Stimulated activated memory B cell treated with anti-CD40 and anti-IgM and Interleukin-4, amounts not matched to agents 10 μg/mL and 1 μg/mL and 100 μg/mL, for 72 hours (primary cell): ENCODE measurements at places on chromosomes 12 and 14.

- H3K27ac ChIP-seq: no peak overlapping the region
- no peaks in the 10 kb centered on the region for H3K36me3 ChIP-seq
- H3K27me3 ChIP-seq: no peaks in the 10 kb centered on the region
- H3K4me3 ChIP-seq: no peak overlapping the region
- no peak for ATAC-seq
- H3K4me1 ChIP-seq: no peaks in the 10 kb centered on the region
These were observed 149.1 kb downstream of the NTF3 start for GRCh38 chr12:5581019-5581418.

DNA sequence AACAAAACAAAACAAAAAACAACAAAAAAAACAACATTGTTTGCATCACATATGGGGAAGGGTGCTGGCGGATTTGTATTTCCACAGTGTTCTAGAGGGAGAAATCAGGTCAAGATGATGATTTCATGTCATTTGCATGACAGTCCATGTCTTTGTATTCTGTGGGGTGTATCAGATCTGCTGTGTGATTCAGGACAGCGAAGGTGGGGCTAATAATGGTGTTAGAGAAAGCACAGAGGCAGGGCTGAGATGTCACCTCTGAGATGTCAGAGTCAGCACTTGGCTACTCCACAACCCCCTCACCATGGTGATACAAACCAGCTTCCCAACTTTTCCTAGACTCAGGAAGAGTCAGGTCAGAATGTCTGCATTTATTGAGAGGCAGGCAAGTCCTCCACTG, 543.2 kb downstream of the BCL11B start:
- no peak overlapping the region for H3K27ac ChIP-seq
- H3K4me3 ChIP-seq: no peak overlapping the region
- no peaks in the 10 kb centered on the region for H3K27me3 ChIP-seq
- no peaks in the 10 kb centered on the region for H3K36me3 ChIP-seq

GRCh38 chr14:24279301-24280186, 8.1 kb upstream of the RABGGTA start:
- peaks cover 12% of the 10 kb centered on the region for H3K36me3 ChIP-seq
- peak; percentile 92 for ATAC-seq
- no peaks in the 10 kb centered on the region for H3K27me3 ChIP-seq
- peak overlapping the region; percentile 38 for H3K4me3 ChIP-seq

DNA sequence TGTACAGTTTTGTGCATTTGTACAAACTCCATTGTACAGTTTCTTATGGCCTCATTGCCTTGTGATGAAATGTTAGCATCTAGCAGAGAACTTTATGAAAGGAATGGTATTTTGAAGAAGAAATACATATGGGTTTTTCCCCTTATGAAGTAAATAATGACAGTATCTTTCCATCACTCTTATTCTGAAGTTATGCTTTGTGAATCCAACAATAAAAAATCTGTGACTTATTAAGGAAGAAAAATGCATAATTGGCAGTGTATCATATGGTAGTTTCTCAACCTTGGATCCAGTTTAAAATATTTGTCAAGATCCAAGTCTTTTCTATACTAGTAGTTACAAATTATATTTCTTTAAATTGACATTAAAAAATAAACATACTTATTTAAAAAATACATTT, 859.1 kb upstream of the FLRT2 start:
- H3K4me3 ChIP-seq: no peak overlapping the region
- no peak for ATAC-seq
- no peaks in the 10 kb centered on the region for H3K4me1 ChIP-seq
- no peak overlapping the region for H3K27ac ChIP-seq
- H3K36me3 ChIP-seq: no peaks in the 10 kb centered on the region

- no peaks in the 10 kb centered on the region for H3K4me1 ChIP-seq
- H3K36me3 ChIP-seq: no peaks in the 10 kb centered on the region
- peak; percentile 16 for ATAC-seq
- H3K4me3 ChIP-seq: no peak overlapping the region
These were observed 192.9 kb downstream of the C12orf75 start for GRCh38 chr12:105523164-105524057.

GRCh38 chr14:75497191-75497590, 25.1 kb upstream of the BATF start:
- peaks cover 72% of the 10 kb centered on the region for H3K4me1 ChIP-seq
- H3K27ac ChIP-seq: peak overlapping the region; percentile 85
- no peaks in the 10 kb centered on the region for H3K36me3 ChIP-seq
- no peaks in the 10 kb centered on the region for H3K27me3 ChIP-seq

DNA sequence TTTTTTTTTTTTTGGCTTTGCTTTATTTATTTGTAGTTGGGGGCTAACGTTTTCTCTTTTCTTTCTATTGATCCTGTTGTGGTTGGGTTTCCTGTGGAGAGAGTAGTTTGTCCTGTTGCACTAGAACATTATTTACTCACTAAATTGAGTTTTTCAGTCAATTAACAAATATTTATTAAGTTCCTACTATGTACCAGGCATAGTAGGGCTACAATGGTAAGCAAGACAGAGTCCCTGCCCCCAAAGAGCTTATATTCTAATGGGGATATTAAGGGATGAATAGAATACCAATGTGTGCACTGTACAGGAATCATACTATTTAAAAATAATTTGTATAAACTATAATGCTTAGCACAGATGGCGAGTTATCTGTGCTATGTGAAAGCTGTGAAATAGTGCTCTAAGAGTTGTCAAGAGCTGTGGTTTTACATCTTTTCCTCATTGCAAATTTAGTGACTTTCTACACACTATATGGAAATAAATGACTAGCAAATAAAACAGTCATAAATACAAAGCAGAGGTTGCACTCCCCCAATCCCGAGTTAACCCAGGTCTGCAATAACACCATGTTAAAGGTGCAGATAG, 94.9 kb downstream of the GPR135 start:
- H3K36me3 ChIP-seq: peaks cover 25% of the 10 kb centered on the region
- H3K27ac ChIP-seq: no peak overlapping the region
- H3K27me3 ChIP-seq: no peaks in the 10 kb centered on the region
- no peak for ATAC-seq

- no peak overlapping the region for H3K27ac ChIP-seq
- no peaks in the 10 kb centered on the region for H3K27me3 ChIP-seq
- ATAC-seq: no peak
- peaks cover 49% of the 10 kb centered on the region for H3K36me3 ChIP-seq
These were observed 86.8 kb downstream of the RFLNA start for GRCh38 chr12:124381456-124382296.

- H3K27me3 ChIP-seq: no peaks in the 10 kb centered on the region
- H3K4me3 ChIP-seq: no peak overlapping the region
- no peak overlapping the region for H3K27ac ChIP-seq
- H3K36me3 ChIP-seq: no peaks in the 10 kb centered on the region
- H3K4me1 ChIP-seq: peaks cover 5% of the 10 kb centered on the region
- no peak for ATAC-seq
These were observed 6.5 kb upstream of the LGALS3 start for GRCh38 chr14:55122440-55122986.

DNA sequence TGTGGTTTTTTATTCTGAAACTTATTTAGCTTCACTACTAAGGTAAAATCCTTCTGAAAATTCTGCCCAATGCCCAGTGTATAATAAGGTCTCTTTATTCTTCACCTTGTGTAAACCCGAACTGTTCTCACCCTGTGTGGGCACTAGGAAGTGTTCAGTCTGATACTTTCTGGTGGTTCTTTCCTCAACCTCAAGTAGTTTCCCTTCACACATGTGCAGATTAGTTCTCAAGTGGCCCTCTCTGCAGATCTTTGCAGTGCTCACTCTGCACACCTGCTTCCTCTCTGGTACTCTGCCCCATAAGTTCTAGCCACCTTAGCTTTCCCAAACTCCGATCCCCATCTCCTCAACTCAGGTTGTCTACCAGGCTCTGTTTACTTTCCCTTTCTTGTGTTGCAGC, 61.6 kb downstream of the RAD51B start:
- peak overlapping the region; percentile 38 for H3K27ac ChIP-seq
- peaks cover 7% of the 10 kb centered on the region for H3K4me1 ChIP-seq
- no peaks in the 10 kb centered on the region for H3K36me3 ChIP-seq
- H3K4me3 ChIP-seq: no peak overlapping the region
- no peaks in the 10 kb centered on the region for H3K27me3 ChIP-seq

DNA sequence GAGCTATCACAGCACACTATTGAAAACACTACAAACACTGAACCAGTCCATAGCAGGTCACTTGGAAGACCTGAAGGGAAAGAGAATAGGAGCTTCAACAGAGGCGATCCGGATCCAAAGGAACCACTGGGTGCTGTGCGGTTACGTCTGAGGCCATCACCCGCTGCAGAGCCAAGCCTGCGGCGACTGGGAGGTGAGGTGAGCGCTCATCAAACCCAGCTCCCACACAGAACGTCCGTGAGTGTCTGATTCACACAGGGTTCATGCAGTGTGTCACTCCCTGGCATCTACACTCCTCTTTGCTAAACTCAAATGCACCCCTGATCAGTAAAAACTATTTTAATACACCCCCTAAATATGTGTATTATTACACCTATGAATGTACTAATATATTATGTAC, 64.1 kb downstream of the TMEM132D start:
- ATAC-seq: no peak
- H3K27me3 ChIP-seq: no peaks in the 10 kb centered on the region
- H3K4me3 ChIP-seq: no peak overlapping the region
- no peaks in the 10 kb centered on the region for H3K36me3 ChIP-seq
- H3K4me1 ChIP-seq: no peaks in the 10 kb centered on the region
- H3K27ac ChIP-seq: no peak overlapping the region

- no peak overlapping the region for H3K27ac ChIP-seq
- H3K4me1 ChIP-seq: no peaks in the 10 kb centered on the region
- ATAC-seq: peak; percentile 10
- H3K36me3 ChIP-seq: no peaks in the 10 kb centered on the region
- H3K27me3 ChIP-seq: peaks cover 11% of the 10 kb centered on the region
These were observed 48.1 kb upstream of the BCL11B start for GRCh38 chr14:99320105-99320572.

DNA sequence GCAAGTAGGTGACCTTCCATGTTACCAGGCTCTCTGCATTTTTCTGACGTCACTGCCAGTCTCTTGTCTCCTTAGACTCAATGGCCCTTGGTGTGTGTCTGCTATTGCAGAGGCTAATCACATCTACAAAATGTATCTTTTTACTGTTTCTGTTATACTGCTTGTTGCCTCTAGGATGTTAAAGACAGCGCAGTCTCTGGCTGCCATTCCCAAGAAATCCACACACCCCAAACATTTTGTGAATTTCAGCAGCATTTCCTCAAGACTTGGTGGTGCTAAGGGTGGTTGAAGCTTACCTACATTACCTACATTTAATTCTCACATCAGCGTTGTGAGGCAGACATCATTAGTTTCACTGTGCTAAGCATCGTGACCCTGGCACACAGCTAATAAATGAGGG, 87.2 kb downstream of the C12orf75 start:
- H3K4me1 ChIP-seq: no peaks in the 10 kb centered on the region
- no peak overlapping the region for H3K27ac ChIP-seq
- no peak overlapping the region for H3K4me3 ChIP-seq
- H3K36me3 ChIP-seq: no peaks in the 10 kb centered on the region

- H3K4me1 ChIP-seq: no peaks in the 10 kb centered on the region
- ATAC-seq: no peak
- H3K27me3 ChIP-seq: no peaks in the 10 kb centered on the region
- no peak overlapping the region for H3K27ac ChIP-seq
- H3K36me3 ChIP-seq: no peaks in the 10 kb centered on the region
These were observed 378.4 kb downstream of the CCDC91 start for GRCh38 chr12:28568704-28569103.

- no peak overlapping the region for H3K4me3 ChIP-seq
- no peak for ATAC-seq
- H3K27me3 ChIP-seq: no peaks in the 10 kb centered on the region
- H3K36me3 ChIP-seq: peaks cover 16% of the 10 kb centered on the region
- peaks cover 50% of the 10 kb centered on the region for H3K4me1 ChIP-seq
These were observed 12.7 kb downstream of the CPSF6 start for GRCh38 chr12:69252033-69252432.

DNA sequence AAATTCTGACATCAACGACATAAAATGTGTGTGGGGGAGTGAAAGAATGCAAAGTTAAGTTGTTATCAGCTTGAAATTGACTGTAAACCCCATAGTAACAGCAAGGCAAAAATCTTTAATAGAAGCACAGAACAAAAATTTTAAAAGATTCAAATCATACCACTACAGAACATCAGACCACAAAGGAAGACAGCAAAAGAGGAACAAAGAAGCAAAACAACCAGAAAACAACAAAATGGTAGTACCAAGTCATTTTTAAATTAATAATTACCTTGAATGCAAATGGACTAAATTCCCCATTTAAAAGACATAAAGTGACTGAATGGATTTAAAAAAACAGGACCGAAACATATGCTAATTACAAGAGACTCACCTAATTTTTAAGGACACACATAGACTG, 31.3 kb downstream of the A2M start:
- H3K27me3 ChIP-seq: peaks cover 24% of the 10 kb centered on the region
- no peak overlapping the region for H3K27ac ChIP-seq
- H3K36me3 ChIP-seq: peaks cover 16% of the 10 kb centered on the region
- no peak for ATAC-seq

DNA sequence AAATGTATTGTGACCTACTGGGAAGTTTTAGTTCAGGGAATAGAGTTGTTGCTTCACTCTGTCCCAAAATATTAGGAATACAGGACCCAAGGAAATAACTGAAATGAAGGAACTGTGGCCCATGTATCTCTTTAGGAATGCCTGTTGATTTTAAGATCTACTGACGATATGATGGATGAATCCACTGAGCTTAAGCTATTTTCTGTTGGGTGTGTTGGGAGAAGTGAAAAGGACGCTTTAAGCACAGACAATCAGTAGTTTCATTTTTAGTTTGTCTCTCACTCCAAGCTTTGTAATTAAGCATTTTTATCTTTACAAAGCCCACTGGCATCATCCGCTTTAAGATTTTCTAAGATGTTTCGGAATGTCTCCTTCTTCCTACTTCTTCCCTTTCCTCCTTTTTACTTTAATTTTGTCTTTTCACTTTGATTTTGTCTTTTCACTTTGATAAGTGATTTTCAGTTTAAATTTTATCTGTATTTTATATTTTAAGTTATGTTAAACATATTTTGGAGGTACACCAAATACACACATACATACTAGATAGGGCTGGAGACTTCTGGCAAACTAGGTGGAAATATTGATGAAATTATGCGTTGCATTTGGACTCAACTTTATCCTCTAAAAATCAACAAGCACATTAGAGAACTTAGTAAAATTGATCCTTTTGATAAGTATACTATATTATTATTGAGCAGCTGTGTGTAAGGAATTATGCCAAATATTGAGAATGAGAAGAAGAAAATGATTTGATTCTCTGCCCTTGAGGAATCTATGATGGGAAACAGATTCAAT, 52.3 kb upstream of the USP44 start:
- no peak overlapping the region for H3K27ac ChIP-seq
- no peaks in the 10 kb centered on the region for H3K36me3 ChIP-seq
- H3K4me3 ChIP-seq: no peak overlapping the region
- H3K27me3 ChIP-seq: peaks cover 22% of the 10 kb centered on the region
- no peaks in the 10 kb centered on the region for H3K4me1 ChIP-seq
- ATAC-seq: no peak

- no peak for ATAC-seq
- peaks cover 16% of the 10 kb centered on the region for H3K4me1 ChIP-seq
These were observed 1.7 kb upstream of the TNS2 start for GRCh38 chr12:53048033-53048779.

GRCh38 chr12:51185171-51185717, 12.3 kb upstream of the TFCP2 start:
- ATAC-seq: no peak
- H3K4me3 ChIP-seq: no peak overlapping the region
- no peak overlapping the region for H3K27ac ChIP-seq
- peaks cover 32% of the 10 kb centered on the region for H3K4me1 ChIP-seq
- H3K27me3 ChIP-seq: no peaks in the 10 kb centered on the region
